ENCODE measurements at places on chromosomes 7 and 10.

GRCh38 chr7:21086688-21087087, 300.0 kb upstream of the SP8 start:
- DNase-seq: no peak

DNA sequence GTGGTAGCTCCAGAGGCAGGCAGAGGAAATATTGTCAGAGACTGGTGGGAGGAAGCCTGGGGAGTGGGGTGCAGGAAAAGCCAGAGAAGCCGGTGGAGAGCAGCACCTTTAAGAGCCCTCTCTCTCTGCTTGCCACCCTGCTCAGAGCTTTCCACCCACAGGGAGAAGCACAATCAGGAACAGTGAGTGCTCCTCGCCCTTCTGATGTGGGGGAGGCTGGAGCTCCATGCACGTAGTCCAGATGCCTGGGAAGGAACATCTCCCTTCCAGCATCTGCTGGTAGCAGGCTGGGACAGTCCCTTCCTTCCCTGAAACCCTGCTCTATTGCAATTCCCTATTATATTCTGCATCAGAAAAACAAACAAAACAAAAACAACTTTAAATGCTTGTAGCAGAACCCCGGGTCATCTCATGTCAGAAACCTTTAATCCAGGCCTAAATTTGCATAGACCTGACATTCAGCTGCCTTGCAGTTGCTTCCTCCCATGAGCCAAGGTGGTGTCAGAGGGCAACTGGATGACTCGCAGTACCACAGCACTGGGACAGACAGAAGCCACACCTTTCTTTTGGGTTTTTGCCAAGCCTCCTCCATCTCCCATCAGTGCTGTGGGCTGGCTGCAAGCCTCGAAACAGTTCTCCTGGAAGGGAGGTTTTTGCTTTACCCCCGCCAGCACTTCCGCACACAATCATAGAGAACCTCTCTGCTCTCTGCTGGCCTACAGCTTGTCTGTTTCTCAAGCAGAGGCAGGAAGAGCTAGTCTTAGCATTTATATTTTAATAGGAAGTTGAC, 13.1 kb downstream of the AVPI1 start:
- DNase-seq: no peak

DNA sequence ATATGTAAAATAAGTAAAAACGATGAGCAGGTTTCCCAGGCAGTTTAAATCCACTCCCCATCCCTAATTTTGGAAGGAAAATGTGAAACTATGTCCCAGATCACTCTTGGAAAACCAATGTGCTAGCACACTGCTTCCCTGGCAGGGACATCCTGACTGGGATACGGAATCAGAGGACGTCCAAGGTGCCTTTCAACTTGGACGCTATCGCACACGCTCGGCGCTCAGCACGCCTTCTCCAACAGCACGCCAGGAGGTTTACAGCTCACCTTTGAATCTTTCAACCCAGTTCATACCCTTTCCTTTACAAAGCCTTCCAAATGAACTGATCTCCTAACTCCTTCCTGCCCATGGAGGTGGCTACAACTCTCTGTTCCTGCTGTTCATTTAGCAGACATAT, 47.1 kb downstream of the BEND7 start:
- no peak for DNase-seq

DNA sequence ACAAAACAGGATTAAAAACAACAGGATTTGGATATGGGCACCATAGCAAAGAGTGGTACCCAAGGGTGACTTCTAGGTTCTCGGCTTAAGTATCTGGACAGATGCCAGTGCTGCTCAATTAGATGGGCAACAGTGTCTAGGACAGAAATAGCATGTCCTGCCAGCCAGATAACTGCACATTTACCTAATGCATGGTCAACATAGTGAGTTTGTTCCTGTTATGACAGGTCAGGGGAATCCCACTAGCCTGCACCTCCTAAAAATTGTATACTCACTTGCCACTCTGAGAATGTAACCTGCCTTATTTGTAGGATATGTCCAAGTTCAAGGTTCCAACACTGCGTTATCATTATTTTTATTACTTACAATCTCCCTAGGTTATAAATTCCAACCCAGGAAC, 471.7 kb downstream of the GRM8 start:
- DNase-seq: no peak

DNA sequence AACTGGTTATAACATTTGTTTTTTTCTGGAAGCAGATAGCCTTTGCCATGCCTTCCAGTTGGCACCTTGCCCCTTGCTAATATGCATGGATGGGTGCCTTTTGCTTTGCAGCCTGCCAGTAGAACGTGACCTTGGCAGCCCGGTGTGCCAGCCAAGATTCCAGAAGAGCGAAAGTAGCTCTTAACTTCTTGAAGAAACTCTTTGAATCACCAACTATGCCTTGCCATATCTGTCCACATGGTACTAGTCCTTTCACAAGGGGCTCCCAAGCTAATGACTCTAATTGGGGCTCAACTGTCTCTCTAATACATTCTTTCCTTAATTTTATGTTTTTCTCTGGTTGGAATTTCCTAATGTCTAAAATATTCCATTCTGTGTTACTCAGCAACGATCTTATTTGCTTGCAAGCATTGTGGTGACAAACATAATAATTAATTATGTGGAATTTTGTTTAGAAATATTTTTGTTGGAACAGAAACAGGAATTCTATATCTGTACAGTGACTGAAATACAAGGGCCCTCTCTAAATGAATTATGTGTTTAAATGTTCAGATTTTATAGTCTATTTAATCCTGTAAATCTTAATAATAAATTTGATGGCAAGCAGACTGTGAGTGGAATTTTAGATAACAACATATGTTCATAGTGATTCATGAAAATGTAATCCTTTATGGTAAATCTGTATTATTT, 45.8 kb downstream of the HDAC9 start:
- DNase-seq: no peak

GRCh38 chr7:111390000-111390399, 172.3 kb downstream of the IMMP2L start:
- DNase-seq: no peak

DNA sequence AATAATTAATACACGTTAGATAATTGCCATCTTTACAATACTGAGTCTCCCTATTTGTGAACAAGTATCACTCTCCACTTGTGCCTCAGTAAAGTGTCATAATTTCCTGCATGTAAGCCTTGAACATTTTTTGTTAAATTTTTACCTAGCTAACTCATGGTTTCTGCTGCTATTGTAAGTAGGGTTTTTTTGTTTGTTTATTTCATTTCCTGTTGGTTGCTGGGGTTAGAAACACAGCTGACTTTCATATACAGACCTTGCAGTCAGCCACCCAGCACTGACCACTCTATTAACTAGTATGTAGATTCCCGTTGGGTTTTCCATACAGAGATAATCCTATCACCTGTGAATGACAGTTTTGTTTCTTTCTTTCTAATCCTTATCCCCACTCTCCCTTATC, 133.3 kb downstream of the MPP7 start:
- no peak for DNase-seq

DNA sequence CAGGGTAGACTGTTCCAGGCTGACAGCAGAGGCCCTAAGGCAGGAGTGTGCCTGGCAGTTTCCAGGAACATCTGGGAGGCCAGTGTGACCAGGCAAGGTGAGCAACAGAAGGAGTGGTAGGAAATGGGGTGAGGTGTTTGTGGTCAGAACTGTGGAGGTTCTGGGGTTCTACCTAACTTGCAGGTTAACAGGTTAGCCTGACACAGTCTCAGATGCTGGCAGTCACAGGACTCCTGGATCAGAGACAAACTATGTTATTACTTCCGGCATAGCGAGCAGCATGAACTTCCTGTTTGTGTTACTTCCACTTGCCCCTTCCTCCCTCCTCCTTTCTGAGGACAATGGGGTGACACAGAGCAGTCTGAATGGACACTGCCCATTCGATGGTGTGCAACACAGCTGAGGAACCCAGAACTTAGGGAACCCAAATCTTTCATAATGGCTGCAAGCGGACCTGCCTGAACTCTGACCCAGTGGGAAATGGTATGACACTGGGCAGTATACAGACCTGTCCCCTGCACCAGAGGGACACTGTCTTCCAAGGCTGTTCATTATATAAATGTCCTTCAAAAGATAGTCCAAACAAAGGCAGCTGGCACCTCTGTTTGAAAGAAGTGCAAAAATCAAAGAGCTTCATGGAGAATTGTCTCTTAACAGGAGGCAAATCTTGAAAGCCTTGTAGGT, 3.9 kb upstream of the SAR1A start:
- no peak for DNase-seq

- DNase-seq: no peak
Measured at GRCh38 chr7:25861164-25861496, 290.9 kb upstream of the NFE2L3 start.

DNA sequence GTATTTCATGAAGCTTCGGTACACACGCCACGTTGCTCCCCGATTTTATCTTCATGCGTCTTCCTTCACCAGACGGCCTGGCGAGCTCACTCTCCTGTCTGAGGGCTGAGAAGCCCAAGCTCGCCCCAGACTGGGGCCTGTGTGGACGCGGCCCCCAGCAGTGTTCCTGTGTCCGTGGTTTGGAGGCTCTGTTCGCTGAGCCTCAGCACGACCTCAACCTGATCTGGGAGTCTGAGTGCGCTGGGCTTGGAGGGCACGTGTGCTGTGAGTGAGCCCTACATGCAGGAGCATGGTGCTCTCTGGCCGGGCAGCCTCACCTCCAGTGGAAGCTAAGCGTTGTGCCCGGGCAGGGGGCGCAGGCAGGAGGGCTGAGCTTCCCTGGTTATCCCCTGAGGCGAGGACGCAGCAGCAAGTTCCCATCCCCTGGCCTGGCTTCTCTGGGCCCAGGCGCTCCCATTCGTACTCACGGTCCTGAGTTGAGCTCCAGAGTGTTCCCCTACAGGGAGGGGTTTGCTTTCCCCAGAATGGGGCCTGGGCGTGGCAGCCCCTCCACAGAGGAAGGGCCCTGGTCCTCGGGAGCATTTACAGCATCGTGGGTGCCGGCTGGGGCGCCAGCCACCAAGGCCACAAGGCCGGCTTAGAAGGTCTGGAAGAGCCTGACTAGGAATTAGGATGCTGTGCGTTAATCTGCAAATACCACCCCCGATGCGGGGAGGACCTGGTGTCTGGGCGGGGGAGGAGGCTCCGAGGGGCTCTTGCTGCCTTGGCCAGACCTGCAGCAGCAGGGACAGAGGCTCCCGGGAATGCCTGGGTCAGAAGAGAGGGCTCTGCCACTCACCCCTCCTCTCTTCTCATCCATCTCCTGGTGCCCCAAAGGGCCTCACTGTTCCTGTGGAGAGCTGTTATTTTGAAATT, 400.6 kb downstream of the DNAJB6 start:
- no peak for DNase-seq

DNA sequence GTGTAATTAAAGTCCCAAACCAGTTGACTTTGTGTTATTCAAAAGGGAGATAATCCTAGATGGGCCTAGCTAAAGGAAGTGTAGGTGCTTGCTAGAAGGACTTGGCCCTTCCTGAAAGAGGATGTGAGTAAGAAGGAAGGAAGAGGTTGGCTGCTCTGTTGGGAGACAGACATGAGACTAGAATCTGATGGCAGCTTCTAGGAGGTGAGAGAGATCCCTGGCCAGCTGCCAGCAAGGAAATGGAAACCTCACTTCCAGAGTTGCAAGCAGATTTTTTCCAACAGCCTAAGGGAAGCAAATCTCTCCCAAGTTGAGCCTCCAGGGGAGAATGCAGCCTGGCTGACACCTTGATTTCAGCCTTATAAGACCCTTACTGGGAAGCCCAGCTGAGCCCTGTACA, 368.4 kb upstream of the ZMIZ1 start:
- DNase-seq: no peak

GRCh38 chr7:110918949-110919548, 171.9 kb upstream of the LRRN3 start:
- DNase-seq: no peak

DNA sequence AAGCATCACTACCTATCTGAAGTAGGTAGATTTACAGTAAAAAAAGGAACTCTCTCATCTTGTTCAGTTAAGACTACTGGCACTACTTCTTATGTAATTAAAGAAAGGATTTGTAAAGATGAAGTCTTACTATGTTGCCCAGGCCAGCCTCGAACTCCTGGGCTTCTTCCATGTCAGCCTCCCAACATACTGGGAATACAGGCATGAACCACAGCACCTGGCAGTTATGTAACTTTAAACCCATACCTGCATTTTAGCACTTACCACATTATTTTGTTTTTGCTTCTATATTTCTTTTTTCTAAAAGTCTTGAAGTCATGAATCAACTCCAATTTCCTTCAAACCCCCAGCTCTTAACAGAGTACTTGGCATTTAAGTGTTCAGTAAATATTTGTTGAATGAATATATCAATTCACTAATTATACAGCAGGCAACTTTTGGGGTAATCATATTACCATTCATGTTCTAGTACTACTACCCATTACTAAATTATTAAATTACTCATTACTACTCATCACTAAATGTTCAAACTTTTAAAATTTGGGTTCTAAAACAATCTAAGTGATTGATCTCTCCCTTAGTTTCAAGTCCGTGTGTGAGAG, 31.6 kb upstream of the CCDC71L start:
- DNase-seq: no peak

DNA sequence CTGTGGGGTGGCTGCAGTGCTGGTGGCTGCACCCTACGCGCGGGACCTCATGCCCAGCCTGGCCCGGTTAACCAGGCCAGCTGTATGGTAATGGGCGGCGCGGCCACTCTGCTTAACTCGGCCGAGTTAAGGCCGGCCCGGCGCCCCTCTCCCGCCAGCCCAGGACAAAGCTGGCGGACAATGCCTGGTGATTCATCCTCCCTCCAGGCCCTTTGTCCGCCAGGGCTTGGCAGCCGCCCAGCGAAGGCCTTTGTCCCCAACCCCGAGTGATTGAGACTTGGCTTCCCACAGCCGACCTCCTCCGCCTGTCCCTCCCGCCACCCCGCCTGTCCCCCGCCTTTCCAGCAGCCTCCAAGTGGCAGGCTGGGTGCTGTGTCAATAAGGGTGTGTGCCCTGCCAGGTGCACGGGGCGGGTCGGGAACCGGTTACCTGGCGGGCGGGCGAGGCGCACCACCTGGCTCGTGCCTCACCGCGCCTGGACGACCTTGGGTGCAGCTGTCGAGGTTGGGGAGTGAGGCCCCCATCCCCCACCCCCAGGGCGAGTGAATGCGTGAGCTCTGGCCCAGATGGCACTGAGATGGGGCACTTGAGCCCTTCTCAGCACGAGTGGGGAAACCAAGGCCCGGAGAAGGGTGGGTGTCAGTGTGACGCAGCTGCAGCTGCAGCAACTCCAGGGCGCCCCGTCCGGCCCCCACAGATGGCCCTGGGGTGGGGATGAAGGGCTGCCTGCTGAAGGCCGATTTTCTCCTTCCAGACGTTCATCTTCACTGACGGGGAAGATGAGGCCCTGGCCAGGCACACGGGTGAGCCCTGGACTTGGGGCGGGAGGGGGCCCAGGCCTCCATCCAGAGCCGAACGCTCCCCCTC, 4.6 kb downstream of the LFNG start:
- DNase-seq: no peak

Data from stimulated activated CD4-positive, alpha-beta T cell treated with anti-CD3 and anti-CD28 coated beads, Interleukin-1b, Interleukin-23, amount 100 ng/mL, for 1 hour (primary cell).